ENCODE measurements at places on chromosomes 4 and X.

DNA sequence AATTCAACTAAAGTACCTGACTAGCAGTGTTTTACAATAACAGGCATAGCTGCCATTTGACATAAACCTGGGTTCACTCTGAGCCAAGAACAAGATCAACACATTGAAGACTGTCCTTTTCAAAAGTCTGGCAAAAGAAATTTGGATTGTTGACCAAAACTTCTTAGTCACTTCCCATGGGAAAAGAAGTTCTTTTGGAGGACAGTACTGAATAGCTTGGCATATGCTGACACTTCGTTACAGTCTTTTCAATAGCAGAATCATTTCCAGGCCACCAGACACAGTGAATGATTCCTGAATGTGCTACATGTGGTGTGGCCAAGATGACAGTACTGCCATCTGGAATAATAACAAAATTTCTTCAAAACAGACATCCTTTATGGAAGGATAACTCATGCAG, 560.3 kb downstream of the GRID2 start:
- no peak for DNase-seq

- no peak for DNase-seq
These were observed 33.8 kb downstream of the MTTP start for GRCh38 chr4:99608417-99608816.

GRCh38 chr4:56425518-56425917, 9.9 kb downstream of the PPAT start:
- no peak for DNase-seq

DNA sequence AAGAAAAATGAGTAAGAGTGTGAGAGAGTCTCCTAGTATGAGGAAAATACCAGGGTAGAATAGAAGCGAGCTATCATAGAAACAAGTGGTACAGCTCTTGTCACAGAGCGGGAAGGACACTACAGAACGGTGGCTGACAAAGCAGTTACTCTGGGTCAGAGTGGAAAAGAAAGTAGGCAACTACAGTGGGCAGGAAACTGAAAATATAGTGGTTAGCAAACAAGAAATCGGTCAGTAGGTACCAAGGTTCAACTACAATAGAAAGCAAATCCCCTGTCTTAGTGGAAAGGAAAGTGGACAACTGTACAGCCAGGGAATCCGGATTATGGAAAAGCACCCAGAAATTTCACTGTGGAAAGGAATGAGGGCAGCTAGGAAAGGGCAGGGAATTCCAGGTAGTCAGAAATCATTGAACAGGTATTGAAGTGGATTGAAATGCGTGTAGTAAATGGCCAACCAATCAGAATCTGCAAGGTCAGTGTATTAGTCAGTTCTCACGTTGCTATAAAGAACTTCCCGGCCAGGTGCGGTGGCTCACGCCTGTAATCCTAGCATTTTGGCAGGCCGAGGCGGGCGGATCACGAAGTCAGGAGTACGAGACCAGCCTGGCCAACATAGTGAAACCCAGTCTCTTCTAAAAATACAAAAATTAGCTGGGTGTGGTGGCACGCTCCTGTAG, 219.6 kb upstream of the DIAPH2 start:
- no peak for DNase-seq

DNA sequence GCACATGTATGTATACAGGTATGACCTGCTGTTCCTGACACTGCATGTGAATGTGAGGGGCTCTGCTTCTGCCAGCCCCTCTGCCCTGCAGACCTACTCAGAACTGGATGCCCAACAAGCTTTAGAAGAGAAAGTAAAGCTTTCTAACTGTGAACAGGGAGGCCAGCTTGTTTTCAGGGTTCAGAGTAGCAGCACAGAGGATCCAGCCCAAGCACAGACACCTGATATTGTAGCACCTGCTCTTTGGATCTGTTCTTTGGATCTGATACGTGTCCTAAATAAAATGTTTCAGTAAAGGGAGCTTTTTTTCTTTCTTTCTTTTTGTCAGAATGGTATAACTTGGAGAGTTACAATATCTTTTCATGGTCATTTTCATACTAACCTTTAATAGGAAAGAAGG, 19.2 kb downstream of the DCUN1D4 start:
- DNase-seq, result no peak

GRCh38 chr4:110159541-110159940, 38.9 kb downstream of the ELOVL6 start:
- no peak for DNase-seq

DNA sequence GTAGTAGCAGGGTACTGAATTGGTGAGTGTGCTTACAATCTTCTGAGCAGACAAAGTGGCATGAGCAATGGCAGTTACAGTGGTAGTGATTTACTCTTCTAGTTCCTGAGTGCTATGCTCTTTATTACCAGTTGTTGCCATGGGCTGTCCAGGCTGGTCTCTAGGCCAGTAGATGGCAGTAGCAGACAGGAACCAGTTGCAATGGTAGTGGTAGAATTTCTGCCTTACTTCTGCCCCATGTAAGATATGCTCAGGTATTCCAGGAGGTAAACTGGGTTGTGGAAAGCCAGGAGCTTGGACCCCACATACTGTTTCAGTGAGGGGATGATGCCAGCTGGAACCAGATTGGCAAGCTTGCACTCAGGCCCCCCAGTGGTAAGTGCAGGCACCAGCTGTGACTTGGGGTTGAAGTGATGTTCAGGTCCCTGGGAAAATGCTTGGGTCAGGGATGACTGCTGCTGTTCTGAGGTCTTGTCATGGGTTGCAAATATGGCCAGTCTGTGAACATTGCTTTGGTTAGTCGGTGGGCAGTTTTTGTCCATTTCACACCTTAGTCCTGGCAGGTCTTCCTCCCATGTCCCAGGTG, 63.0 kb upstream of the ZXDB start:
- DNase-seq, result no peak

GRCh38 chr4:105361053-105361452, 112.8 kb downstream of the PPA2 start:
- DNase-seq, result no peak

GRCh38 chr4:17370818-17371217, 141.1 kb downstream of the QDPR start:
- no peak for DNase-seq

DNA sequence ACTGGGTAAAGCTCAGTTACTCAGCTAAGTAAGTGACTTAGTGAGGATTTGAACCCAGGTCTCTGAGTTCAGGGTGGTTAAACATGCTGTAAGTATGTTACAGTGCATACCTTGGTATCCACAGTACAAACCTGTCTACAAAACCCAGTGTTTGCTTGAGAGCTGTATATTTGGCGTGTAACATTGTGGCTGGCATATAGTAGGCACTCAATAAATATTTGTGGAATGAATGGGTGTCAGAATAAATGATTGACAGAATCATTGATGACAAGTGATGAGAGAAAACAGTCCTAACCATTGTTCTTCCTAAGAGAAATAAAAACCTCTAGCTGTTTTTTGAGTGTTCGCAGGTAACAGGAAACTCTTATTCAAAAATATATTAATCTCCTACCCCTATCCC, 79.7 kb upstream of the BCOR start:
- DNase-seq, result no peak

DNA sequence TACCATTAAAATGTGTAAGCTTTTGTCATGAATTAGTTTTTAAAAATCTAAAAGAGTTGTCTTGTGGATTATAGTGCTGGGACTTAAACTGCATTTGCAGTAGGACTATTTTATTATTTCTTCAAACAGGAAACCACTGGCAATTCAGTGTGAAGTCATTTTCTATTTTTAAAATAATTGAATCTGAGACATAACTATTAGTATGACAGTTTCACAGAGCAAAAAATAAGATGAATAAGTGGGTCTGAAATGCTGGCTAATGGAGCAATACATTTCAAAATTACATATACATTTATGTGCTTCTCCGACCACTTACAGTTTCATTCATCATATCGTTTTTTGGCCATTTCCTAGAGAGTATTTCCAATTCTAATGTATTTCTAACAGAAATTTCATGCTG, 75.3 kb upstream of the RAPGEF2 start:
- DNase-seq, result no peak

- DNase-seq, result no peak
These were observed 163.3 kb upstream of the SLC7A11 start for GRCh38 chr4:138405466-138405891.

- no peak for DNase-seq
These were observed 82.4 kb downstream of the SNCA start for GRCh38 chr4:89754531-89754930.

- DNase-seq, result no peak
These were observed 75.2 kb upstream of the CCSER1 start for GRCh38 chr4:90051999-90052398.

DNA sequence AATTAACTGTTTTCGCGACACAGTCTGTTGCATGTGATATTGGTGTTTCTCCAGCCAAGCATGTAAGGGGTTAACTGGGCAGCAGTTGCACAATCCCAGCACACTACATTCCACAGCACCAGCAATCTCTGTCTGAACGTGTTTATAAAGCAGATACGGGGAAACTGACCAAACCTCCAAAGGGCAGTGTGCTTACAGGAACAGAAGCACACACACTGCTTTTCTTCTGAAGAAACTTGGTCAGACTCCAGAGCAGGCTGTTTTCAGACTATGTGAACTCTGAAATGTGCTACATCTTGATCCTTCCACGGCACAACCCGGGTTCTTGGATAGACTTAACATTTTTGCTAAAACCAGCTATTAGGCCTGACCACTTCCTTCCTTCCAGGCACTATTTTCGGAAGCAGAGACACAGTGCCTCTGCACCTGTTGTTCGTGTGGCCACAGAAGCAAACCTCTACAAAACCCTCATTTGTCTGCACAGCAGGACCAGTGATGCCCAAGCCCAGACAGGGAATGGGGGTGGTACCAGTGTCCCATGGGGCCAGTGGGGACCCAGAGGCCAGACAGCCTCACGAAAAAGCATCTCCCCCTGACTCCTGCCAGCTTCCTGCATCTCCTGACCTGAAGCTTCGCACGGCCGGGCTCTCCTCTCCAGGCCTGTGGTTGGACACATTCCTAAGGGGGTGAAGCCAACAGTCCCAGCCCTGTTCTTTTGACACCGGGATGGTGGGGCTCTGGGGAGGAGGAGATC, 90.1 kb downstream of the IRF2 start:
- peak; percentile 93 for DNase-seq

GRCh38 chr4:163111588-163111987, 55.1 kb downstream of the NAF1 start:
- DNase-seq, result peak; percentile 4

- peak; percentile 35 for DNase-seq
These were observed 4.5 kb downstream of the RP2 start for GRCh38 chrX:46841346-46841745.

- DNase-seq, result no peak
These were observed 16.5 kb upstream of the GALNT7 start for GRCh38 chr4:173152104-173152503.

GRCh38 chr4:67674098-67674497, 26.9 kb downstream of the UBA6 start:
- DNase-seq, result no peak

DNA sequence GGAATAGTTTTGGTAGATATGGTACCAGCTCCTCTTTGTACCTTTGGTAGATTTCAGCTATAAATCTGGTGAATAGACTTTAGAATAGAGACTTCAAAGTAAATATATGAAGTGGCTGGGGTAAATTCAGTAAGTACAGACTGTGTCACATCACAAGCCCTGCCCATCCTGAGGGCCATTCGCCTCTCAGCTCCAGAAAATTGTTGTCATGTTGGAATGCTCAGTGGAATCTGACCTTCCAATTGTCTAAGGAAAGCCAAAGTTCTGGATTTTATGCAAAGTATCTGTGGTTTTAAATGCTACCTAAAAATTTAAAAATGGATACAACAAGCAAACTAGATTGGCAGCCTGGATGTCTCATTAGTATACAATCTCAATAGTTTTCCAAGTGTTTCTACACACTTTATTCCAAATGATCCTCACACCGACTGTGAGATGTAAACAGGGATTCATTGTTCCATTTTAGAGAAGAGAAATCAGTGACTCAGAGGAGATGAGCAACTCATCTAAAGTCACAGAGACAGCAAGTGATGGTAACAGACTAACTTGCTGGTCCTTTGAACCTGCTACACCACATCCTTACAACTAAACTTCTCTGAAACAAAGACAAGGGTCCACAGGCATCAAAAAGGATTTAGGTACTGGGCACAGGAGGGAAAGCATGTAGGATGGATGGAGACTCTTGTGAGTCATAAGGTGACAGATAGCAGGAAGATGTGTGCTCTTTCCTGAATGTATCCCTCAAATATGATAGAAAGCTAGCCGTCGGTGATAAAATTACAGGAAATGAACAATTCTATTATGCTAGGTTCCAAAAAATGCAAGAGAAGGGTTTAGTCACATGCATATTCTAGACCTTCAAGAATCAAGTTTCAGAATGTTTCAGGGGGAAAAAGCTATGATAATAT, 127.3 kb downstream of the ATP10D start:
- DNase-seq, result no peak

DNA sequence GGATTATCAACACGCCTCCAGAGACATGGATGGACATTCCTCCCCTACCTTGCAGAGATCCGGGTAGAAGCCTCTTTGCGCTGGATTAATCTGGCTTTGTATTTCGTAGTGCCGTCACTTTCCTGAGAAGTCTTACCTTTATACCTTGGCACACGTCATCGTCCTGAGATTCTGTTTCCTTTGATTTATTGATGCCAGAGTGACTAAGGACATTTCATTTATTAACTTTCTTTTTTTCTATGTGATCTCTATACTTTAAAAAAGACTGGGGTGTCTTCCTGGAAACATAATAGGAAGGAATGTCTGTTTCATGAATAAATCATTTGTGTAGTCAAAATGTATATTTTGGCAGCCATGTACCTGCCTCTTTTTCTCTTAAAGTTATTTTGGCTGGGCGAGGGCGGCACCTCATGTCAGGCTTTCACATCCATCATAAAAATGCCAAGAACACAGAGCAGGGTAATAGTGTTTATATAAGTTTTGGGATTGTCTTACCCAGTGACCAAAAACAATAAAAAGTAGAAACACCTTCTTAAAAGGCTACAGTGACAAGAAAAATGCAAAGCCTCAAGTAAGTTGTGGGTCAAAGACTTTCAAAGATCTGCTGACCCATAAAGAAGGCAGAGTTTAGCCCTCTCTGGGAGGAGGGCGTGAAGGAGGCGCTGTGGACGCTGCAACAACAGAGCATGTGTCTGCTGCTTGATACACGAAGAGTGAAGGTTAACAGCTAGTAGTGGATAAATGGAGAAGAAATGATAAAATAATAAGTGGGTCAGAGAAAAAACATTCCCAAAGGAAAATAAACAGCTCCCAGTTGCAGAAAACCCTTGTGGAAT, 124.4 kb downstream of the SHROOM3 start:
- no peak for DNase-seq

GRCh38 chr4:71189471-71189870, 149.3 kb upstream of the SLC4A4 start:
- DNase-seq, result no peak

GRCh38 chrX:14243823-14244222, 214.1 kb upstream of the GEMIN8 start:
- no peak for DNase-seq

DNA sequence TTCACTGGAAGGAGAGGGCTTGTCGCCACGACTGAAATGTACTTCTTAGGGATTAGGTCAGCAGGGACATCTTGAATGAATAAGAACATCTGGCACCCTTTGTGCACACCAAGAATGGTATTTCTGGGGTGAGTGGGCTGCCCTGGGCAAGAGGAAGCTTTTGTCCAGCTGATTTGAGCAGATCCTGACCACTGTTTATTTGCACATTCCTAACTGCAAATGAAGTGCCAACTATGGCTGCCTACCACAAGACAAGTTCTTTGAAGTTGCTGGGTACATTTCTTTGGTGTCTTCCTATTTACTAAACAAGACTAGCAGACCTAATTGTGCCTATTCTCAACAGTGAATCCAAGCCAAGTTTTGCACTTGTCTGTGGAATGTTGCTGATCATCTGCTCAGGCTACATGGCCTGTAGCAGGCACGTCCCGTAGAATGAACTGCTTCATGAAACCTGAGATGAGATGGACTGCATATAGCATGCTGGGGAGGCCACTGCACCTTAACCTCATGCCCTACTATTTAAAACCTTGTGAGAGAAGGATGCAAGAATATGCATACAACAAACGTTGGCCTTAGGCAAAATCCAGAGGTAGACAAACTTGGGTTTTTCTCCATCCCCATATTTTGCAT, 45.0 kb downstream of the PIR start:
- DNase-seq, result no peak
